Fibroblast of upper back skin (primary cell): ENCODE measurements at places on chromosomes 4 and X.

- DNase-seq: peak; percentile 11
These were observed 6.0 kb downstream of the PTPN13 start for GRCh38 chr4:86600007-86600653.

DNA sequence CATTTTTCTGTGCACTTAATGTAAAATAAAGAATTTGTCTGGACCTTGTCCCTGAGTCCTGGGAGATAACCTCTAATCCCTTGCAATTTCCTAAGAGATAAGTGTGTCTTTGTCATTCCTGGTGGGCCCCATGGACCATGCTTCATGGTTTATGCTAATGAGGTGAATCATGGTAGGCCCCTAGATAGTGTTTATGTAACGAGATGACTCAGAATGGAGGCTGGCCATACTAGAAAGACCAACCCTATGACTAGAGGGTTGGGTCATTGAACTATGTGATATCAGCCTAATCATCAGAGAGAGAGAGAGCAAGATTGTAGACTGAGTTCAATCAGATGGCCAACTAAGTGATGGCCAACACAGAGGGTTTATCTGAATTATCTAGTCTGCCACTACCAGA is 64.2 kb upstream of the NHSL2 start:
- DNase-seq: peak; percentile 22

DNA sequence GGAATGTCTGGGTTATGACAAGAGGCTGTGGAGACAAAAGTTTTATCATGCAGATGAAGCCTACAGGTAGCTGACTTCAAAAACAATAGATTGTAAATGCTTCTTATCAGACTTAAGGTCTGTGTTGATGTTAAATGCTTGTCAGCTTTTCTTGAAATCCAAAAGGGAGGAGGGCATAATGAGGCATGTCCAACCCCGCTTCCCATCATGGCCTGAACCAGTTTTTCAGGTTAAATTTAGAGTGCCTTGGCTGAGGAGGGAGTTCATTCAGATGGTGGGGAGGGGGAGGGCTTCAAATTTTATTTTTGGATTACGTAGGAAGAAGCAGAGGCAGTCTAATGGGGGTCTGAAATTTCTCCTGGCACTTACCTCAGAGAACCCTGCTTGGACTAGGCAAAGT is 207.7 kb upstream of the HDX start:
- DNase-seq: no peak

DNA sequence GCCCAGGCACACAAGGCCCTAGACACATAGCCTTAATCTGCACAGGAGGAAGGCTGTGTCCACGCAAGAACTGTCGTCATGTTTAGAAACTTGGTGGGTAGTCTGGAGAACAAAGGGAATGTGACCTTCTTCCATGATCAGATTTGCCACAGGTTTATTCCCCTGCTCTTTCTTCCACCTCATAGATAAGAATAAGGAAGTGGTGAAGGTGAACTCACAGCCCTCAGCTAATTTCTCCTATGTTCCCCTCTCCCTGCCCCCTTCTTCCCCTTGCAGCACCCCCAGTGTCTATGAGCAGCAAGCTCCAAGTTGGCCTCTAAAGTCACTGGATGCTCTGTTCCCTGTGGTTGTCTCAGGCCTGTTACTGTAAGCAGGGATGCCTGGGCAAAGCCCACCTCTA is 39.8 kb upstream of the LAS1L start:
- DNase-seq: no peak

- DNase-seq: no peak
These were observed 23.8 kb upstream of the CYP4V2 start for GRCh38 chr4:186167605-186168004.

GRCh38 chrX:47212381-47213293 is 5.8 kb upstream of the CDK16 start:
- no peak for DNase-seq

GRCh38 chr4:75895744-75896314 is 6.4 kb downstream of the PPEF2 start:
- peak; percentile 12 for DNase-seq

DNA sequence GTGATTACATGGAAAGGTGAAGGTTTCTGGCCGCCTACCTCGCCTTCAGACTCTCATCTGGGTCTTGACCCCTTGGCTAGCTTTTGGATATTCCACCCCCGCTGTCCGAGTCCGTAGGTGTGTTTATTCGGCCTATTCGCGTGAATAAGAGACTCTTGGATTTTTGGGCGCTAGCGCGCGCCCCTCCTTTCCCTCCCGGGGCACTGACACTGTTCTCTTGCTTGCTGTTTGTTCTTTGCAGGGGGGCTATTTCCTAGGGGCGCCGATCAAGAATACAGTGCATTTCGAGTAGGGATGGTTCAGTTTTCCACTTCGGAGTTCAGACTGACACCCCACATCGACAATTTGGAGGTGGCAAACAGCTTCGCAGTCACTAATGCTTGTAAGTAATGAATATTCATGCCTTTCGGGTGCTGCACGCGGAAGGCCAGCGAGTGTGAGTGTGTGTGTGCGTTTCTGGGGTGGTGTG is 932 bp downstream of the GRIA2 start:
- no peak for DNase-seq

DNA sequence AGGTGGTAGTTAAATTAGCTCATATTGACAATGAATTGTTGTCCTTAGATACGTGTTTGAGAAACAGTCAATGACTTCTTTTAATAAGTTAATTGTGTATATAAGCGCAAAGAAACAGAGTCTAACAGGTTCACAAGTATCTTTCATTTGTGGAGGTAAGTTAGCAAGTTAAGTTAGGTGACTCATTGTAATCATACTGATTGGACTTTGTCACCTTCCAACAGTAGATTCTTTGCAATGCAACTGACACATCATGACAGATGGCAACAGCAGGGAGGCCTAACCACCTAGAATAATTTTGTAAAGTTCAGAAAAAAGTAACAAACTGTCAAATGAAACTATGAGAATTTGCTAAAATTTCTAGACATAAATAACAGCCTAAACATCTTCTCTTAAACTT is 207.6 kb upstream of the PITX2 start:
- DNase-seq: no peak

GRCh38 chr4:36241771-36242170 is 2.5 kb downstream of the ARAP2 start:
- no peak for DNase-seq

- DNase-seq: no peak
These were observed 30.5 kb upstream of the CRMP1 start for GRCh38 chr4:5923376-5923775.

DNA sequence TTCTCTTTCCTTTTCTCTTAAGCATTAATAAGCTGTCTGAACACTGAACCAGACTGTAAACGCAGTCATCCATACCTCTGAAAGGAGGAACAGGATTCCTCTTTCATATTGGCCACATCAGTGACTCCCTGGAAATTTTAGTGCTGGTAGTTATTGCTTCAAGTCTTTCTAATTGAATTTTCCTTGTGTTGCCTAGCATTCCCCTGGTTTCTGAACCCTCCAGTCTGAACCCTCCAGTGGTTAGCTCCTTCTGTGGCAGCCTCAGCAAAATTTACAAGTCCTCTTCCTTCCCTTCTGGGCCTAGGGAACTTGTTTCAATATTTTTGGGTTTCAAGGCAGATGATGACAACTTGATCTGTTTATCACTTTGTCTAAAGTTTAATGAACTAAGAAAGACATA is 7.9 kb downstream of the SPARCL1 start:
- DNase-seq: no peak

- DNase-seq: no peak
These were observed 15.2 kb downstream of the GEMIN8 start for GRCh38 chrX:14014526-14014925.

DNA sequence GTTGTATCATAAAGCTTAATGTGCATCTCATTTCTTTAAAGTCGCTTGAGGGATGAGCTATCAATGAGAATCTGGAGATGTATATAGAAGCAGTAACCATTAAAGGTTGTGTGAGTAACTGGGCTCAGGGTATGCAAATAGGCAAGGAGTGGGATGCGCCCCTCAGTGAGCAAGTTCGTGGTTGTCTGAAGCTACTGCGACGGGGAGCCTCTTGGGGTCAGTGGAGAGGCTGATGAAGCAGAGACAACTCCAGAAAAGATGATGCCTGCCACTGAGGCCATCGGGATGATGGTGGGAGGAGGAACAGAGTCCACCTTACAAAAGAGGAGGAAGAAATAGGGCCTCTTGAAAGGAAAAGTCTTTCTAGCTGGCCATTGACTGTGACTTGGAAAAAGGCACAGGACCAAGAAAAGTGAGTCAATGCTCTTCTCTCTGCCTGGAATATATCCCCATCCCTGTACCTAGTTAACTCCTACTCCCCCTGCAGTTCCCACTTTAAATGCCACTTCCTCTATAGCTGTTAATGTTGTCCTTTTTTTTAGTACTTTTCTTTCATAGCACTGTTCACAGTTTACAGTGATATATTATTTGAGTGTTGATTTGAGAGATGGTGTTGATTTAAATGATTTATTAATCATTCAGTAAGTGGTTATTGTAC is 51.4 kb upstream of the LSM6 start:
- DNase-seq: peak; percentile 24

DNA sequence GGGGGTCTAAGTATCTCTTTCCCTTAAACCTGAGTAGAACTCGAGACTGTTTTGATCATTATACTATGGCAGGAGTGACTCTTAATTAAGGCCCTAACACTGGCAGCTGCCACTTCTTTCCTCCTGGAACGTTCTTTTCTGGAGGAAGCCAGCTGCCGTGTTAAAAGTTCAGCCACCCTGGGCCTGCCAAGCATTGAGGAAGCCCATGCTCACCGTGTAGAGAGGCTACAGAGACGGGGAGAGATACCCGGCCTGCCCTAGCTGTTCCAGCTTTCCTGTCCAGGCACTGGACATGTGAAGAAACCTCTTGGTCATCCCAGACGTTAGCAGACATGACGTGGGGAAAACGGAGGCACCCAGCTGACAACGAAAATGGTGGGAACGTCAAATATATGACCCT is 274.1 kb downstream of the ARHGAP10 start:
- no peak for DNase-seq

DNA sequence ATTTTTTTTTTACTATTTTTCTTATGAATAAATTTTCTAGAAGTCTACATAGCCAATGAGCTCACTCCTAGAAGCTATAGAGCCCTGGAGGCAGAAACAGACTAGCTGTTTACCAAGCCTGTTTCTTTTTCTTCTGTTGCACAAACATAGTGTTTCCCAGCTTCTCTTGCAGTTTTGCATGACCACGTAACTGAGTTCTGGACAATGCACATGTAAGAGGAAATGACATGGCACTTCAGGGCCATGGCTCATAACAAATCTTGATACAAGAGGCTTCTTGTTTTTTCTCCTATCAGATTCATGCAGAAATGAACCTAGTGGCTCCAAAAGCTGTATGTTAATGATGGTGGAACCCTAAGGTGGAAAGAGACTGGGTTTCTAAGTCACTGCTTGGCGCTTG is 127.4 kb downstream of the ZNF330 start:
- DNase-seq: no peak

DNA sequence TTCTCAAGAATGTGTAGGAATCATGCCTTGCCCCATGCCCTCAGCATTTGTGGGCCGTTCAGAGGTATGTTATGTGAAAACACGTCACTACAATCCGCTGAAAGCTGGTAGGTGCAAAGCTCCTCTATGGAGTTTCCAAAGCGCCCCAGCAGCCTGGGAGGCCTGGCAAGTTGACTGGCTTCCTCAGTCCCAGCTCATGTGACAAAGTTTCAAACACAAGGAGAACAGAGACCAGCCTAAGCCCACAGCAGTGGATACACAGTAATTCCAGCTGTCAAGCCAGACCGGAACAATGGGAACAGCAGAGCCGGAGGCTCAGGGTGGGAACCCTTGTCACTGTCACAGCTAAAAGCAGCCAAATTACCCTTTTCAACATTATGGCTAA is 33.5 kb downstream of the NAT8L start:
- DNase-seq: no peak

DNA sequence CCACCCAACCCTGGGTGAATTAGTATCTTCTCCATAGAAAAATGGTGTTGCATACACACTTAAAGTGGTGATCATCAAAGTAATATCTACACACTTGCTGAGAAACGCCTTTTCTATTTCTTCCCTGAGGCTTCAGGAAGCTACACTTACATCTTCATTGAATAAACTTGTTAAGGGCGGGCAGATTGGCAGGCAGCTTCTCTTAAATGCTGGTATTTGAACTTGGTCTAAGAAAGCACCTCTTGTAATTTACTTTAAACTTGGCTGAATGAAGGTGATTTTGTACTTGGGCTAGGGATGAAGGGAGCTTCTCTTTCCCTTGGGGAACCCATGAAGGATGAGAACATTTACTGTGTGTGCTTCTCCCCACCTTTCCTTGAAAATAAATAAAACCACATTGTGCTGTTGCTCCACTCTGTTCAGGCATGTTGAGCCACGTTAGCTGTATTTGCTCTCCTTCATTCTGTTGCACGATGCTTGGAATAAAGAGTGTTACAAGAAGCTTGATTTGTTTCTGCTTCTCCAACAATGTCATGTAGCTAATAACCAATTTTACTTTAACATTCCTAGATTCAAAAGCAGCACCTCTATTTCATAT is 430.1 kb downstream of the ANKRD50 start:
- no peak for DNase-seq

- peak; percentile 18 for DNase-seq
These were observed 163.6 kb downstream of the ZNF674 start for GRCh38 chrX:46381630-46382029.

DNA sequence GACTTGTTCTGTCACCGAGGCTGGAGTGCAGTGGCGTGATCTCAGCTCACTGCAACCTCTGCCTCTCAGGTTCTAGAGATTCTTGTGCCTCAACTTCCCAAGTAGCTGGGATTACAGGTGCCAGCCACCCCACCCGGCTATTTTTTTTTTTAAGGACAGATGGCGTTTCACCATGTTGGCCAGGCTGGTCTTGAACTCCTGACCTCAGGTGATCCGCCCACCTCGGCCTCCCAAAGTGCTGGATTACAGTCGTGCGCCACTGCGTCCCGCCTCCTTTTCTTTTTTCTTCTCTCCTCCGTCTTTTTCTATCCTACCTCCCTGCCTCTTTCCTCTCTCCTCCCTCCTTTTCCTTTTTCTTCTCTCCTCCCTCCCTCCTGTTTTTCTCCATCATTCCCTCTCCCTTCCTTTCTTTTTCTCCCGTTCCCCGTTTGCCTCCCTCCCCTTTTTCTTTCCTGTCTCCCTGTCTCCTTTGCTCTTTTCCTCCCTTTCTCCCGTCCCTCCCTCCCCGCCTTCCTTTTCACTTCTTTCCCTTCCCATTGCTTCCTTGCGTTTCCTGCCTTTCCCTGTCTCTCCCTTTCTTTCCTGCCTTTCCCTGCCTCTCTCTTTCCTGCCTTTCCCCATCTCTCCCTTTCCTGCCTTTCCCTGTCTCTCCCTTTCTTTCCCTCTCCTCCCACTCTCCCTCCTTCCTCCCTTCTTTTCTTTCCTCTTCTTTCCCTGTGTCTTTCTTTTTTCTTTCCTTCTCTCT is 2.1 kb upstream of the SLC25A6 start:
- DNase-seq: no peak

DNA sequence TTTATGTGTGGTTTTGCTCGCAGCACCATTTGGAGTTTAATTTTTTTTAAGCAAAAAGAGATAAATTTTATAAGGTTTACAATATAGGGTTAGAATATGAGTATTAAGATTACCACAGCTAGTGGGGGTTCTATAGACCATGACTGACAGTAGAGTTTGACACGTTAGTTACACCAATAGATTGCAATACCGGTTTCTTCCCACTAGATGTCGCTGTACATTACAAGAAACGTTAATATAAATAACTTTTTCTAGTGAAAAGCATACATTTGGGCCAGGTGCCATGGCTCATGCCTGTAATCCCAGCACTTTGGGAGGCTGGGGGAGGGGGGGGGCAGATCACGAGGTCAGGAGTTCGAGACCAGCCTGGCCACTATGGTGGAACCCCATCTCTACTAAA is 433.6 kb downstream of the MAGEB5 start:
- DNase-seq: no peak
